ENCODE measurements at places on chromosomes 3 and 15.
A peak's percentile ranks its signal among the peaks of the same experiment; 100 is the strongest.

DNA sequence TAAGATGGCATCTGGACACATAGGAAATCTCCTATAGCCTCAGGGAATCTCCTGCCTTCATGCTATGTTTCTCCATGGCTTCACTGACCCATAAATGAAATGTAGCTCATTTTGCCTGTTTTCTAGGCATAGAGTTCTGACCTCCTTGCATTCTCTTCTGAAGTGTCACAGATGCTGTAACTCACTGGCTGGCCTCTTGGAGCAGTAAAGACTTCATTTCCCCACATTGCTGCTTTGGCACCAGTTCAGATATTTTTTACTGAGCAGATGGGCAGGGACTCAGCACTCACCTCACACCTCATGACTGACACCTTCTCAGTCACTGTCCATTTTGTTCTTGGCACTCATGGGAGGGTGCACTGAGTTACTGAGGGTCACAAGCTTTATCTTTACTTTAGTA, 286.7 kb upstream of the TGFBR2 start:
- DNase-seq: peak; percentile 23

DNA sequence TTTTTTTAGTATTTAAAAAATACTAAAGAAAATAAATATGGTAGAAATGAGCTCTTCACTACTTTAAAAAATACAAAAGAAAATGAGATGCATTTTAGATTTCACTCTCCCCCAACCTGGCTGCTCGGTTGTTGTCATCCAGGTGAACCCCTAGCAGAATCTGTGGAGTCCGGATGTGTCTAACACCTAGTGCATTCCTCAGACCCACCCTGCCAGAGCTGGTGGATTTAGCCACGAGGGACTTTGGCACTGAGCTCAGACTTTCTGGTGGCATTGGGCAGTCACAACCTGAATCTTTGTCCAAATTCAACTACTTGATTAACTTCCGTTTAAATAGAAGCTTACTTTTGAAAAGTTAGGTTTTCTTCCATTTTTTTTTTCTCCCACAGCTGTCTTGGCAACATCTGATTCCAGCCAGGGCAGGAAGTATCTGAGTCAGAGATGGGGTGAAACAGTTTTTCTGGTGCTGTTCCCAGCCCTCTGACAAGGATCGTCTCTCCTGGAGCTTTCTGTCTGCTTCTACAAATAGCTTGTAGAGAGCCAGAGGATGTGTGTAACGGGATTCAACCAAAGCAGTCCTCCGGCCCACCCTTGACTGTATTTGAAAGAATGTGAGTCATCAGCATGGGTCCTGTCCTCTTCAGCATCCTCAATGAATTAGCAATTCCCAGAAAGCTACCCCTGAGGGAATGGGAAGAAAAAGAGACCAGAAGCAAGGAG, 301.8 kb upstream of the MCTP2 start:
- no peak for DNase-seq

- no peak for DNase-seq
These were observed 28.3 kb upstream of the CRYBG3 start for GRCh38 chr3:97793420-97794019.

- DNase-seq: no peak
These were observed 41.3 kb downstream of the GLDN start for GRCh38 chr15:51382787-51383186.

DNA sequence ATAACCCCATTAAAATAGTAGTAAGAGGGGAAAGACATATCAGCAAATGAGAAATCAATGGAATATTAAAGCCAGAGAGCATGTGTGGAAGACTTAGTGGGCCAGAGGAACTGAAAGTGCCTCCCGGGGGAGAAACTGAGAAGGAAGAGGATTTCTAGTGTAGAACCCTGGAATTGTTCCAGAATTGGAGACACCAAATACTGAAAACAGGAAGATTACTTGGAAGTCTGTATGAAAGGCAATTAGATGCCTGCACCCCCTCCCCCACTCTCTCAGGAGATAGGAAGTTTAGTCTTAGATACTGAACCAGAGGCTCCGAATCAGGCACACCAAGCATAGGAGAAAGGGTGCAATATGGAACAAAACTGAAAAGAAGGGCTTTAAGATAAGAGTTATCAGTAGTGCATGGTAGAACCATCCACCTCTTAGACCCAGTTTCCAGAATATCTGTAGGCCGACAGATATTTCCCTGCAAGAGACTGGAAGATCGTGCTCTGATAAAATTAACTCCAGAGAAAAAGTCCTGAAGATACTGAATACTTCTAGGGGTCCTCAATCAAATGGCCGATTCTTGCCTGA, 32.4 kb downstream of the KLHL18 start:
- no peak for DNase-seq

GRCh38 chr3:55322638-55323037, 164.5 kb downstream of the WNT5A start:
- no peak for DNase-seq
